ENCODE measurements at places on chromosomes 13 and 19. TPM values are rescaled to one million over a fixed set of nuclear protein-coding genes. Genes with fewer than 3 reads are reported as not detected.

Gene SHANK1
- 0.14 TPM for total RNA-seq

Gene KCNRG
- 0.31 TPM for total RNA-seq

Gene LILRA2
- total RNA-seq, result not detected

Gene ACP7
- 0.08 TPM for total RNA-seq

Gene C13orf42
- not detected for total RNA-seq

Gene ZNF837
- 2.1 TPM for total RNA-seq

Gene MEDAG
- total RNA-seq, result not detected

Gene GARIN5A
- 0.60 TPM for total RNA-seq

Gene COMP
- not detected for total RNA-seq

Gene HIPK4
- total RNA-seq, result not detected

Gene TM9SF2
- 44.0 TPM for total RNA-seq

Gene MICU2
- 53.2 TPM for total RNA-seq

Gene LRFN3
- total RNA-seq, result 6.4 TPM

Gene ZNF813
- total RNA-seq, result 7.1 TPM

Gene SMAD9
- not detected for total RNA-seq

Gene FAM83E
- 5.5 TPM for total RNA-seq

Gene SEMA6B
- total RNA-seq, result not detected

Gene PLPP2
- total RNA-seq, result 0.95 TPM

Gene SHFL
- 56.5 TPM for total RNA-seq

Gene KLF1
- total RNA-seq, result 0.54 TPM

Gene MAST1
- 0.77 TPM for total RNA-seq

Gene CIC
- total RNA-seq, result 90.6 TPM

Gene PSG1
- total RNA-seq, result 0.64 TPM

Gene UPK1A
- not detected for total RNA-seq

Gene PLPPR3
- not detected for total RNA-seq

Gene ZNF562
- 73.4 TPM for total RNA-seq

Gene LILRB4
- total RNA-seq, result not detected

Gene SHISA2
- 0.58 TPM for total RNA-seq

Gene RFPL4A
- total RNA-seq, result not detected

Gene PRSS57
- total RNA-seq, result not detected

Gene ZNF177
- 1.2 TPM for total RNA-seq

Gene TUBB4A
- 9.4 TPM for total RNA-seq

Gene CCDC194
- total RNA-seq, result 2.2 TPM

Gene CACNA1A
- total RNA-seq, result 0.43 TPM

Gene MAP3K10
- total RNA-seq, result 11.6 TPM

Gene MIA
- not detected for total RNA-seq

Gene CEACAM4
- not detected for total RNA-seq

Gene EBI3
- 34.9 TPM for total RNA-seq

Gene MISP3
- 4.2 TPM for total RNA-seq

Gene AMER2
- total RNA-seq, result not detected

Gene GAPDHS
- not detected for total RNA-seq

Gene SGCG
- not detected for total RNA-seq

Measured in activated naive CD4-positive, alpha-beta T cell treated with anti-CD3 and anti-CD28 coated beads, Interleukin-2, amount 50 U/mL, for 72 hours (primary cell).